Esophagus (tissue), 2 donors: ENCODE measurements at places on chromosomes 6 and 20. TPM values are rescaled to one million over a fixed set of nuclear protein-coding genes. Genes with fewer than 3 reads are reported as not detected.

The RSPO3 gene
- polyA plus RNA-seq, result 1.9 TPM

The OR2J2 gene
- polyA plus RNA-seq, result not detected

The GSTA3 gene
- polyA plus RNA-seq, result not detected

The DNAH8 gene
- polyA plus RNA-seq, result under 0.01 TPM

The PHIP gene
- polyA plus RNA-seq, result 4.2 TPM

The CALHM6 gene
- polyA plus RNA-seq, result 3.4 TPM

The RIMS4 gene
- polyA plus RNA-seq, result 0.05 TPM
